ENCODE measurements at places on chromosomes 1 and 21.

DNA sequence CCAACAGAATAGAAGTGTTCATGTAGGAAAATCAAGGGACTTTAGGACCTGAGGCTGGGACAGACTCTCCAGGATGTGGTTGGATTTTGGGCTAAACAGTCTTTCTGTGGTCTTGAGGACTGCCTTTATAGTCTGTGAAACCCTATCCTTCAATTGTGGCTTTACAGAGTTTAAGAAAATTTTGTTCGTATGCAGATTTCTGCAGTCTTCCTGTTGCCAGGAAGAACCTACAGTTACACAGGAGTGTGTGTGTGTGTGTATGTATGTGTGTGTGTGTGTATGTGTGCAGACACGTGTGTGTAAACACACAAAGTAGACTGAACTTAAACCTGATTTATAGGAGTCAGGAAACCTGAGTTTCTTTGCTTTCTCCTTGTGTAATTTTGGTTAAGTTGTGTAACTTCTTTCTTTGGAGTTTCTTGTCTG is 22.8 kb downstream of the NEK7 start:
- DNase-seq = no peak

- DNase-seq = no peak
These were observed 95.9 kb upstream of the PPP2R5A start for GRCh38 chr1:212189352-212189738.

- DNase-seq = no peak
These were observed 13.2 kb downstream of the ZMYND12 start for GRCh38 chr1:42442662-42443061.

DNA sequence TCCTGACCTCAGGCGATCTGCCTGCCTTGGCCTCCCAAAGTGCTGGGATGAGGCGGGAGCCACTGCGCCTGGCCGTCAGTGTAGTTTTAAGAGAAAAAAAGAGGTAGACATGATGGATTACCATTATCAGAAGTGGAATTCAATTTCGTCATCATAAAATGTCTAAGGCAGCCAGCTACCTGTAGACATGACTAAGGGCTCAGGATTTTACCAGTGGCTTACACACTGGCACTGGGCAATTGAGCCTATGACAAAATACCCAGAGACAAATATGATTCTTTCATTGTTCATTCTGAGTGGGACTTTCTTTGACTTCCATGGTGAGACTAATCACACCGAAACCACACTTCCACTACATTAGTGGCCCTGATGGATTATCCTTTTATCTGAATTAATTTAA is 181.5 kb downstream of the GABPA start:
- DNase-seq = no peak

GRCh38 chr1:245901037-245901436 is 606.0 kb downstream of the SMYD3 start:
- no peak for DNase-seq

DNA sequence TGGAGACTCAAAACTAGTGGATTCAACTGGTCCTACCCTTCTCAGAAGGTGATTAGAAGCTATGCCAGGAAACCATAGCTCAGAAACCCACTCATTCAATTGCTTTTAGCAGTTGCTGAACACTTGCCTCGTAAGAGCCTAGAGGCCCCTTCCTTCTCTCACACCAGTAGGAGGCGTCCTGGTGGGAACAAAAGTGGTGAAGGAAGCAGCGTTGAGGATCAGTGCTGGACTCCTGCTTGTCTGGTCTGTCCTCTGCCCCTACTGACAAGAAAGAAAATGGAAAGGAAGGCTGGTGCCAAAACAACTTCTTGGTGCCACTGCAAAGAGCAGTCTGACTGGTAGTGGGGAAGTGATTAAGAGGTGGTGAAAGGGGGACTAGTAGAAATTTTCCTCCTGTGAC is 269.7 kb downstream of the LMO4 start:
- DNase-seq = no peak

GRCh38 chr1:243287652-243288051 is 31.8 kb downstream of the SDCCAG8 start:
- no peak for DNase-seq
